ENCODE measurements at places on chromosomes 1 and 21. TPM values are rescaled to one million over a fixed set of nuclear protein-coding genes. Genes with fewer than 3 reads are reported as not detected.

DNA sequence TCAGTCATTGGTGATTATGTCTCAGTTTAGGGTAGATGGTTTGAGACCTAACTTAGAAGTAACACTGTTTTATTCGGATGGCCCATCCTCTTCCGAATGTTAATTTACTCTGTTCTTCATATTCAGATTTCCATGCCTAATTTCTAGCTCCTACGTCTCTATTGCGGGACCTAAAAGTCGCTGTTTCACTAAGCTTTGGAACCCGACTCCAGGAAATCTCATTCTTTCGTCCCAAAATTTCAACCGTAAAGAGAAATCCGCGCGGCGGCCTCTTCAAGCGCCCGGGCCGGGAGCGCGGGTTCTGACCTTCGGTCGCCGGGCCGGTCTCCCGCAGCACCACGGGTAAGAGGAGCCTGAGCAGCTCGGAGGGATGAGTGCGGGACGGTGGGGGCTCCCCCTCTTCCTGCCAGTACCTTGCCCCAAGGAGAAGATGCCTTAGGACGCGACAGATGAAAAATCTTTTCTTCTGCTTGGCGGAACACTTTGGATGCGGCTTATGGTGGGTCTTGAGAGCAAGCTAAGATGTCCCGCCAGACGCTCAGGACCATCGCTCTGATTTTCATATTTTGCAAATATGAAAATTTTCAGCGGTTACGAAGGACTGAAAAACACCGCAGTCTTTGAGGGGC is 128.7 kb downstream of the PPIAL4G start:
- no peak overlapping the region for H3K27ac ChIP-seq
- no peaks in the 10 kb centered on the region for H3K36me3 ChIP-seq
- no peaks in the 10 kb centered on the region for H3K4me1 ChIP-seq
- no peak overlapping the region for H3K4me3 ChIP-seq

- DNase-seq = no peak
- no peaks in the 10 kb centered on the region for H3K4me1 ChIP-seq
- H3K27ac ChIP-seq = no peak overlapping the region
- no peak overlapping the region for H3K4me3 ChIP-seq
Measured at GRCh38 chr1:15295696-15296095, 48.7 kb downstream of the FHAD1 start.

GRCh38 chr1:22816803-22817202 is 106.2 kb downstream of the EPHB2 start:
- H3K36me3 ChIP-seq = no peaks in the 10 kb centered on the region
- no peak for DNase-seq
- no peaks in the 10 kb centered on the region for H3K27me3 ChIP-seq
- no peak overlapping the region for H3K27ac ChIP-seq

DNA sequence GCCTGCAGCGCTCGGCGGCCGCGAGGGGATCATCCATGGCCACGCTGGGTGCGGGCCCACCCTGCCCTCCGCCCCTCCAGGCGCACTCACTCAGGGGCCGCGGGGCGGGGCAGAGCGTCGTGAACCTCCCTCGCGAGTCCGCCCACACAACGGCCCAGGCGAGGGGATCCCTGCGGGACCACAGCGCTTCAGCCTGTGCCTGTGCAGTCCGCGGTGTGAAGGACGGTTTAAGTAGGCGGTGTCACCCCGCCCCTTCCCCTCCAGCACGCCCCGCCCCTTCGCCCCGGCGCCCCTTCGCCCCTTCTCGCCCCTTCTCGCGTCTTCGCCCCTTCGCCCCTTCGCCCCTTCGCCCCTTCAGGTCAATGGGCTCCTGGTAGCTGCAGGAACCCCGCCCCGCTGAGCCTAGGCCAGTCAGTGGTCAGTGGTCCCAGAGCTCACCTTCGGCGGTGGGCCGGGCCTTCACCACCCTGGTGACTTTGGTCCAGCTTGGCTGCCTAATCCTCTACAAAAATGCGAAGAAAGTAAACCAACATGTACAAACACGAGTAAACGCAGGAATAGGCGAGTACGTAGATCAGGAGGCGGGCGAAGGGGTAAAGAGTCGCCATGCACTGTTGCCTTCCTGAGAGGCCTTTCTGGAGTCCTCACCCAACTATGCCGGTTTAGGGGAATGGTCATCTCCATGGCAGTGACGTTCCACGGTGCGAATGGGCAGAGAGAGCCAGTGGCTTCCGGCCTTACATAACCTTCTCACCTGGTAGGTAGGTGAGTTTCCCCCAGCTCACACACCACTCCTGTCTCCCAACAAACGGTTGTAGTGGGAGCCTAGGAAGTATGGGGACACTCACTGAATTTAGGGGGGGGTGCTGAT is 19.6 kb upstream of the DMRTB1 start:
- no peaks in the 10 kb centered on the region for H3K27me3 ChIP-seq
- no peak overlapping the region for H3K27ac ChIP-seq
- H3K4me1 ChIP-seq = no peaks in the 10 kb centered on the region
- H3K36me3 ChIP-seq = no peaks in the 10 kb centered on the region

DNA sequence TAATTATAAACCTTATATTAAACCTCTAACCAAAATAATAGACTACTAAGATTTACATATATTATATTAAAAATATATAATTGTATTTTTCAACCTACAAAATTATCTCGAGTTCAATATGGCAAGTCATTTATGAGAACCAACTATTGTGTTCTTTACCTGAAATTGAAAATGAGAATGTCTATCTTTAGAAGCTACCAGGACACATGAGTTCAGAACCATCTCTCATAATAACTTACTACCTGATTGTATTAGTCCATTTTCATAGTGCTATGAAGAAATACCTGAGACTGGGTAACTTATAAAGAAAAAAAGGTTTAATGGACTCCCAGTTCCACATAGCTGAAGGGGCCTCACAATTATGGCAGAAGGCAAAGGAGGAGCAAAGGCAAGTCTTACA is 6.8 kb downstream of the HAO2 start:
- no peak for DNase-seq
- H3K4me3 ChIP-seq = no peak overlapping the region
- H3K27ac ChIP-seq = no peak overlapping the region
- H3K4me1 ChIP-seq = no peaks in the 10 kb centered on the region
- no peaks in the 10 kb centered on the region for H3K27me3 ChIP-seq
- no peaks in the 10 kb centered on the region for H3K36me3 ChIP-seq

The FAM78B gene
- total RNA-seq = 3.3 TPM

- no peak overlapping the region for H3K27ac ChIP-seq
- H3K27me3 ChIP-seq = no peaks in the 10 kb centered on the region
- DNase-seq = no peak
Measured at GRCh38 chr1:62964141-62964540, 180.2 kb downstream of the ATG4C start.

DNA sequence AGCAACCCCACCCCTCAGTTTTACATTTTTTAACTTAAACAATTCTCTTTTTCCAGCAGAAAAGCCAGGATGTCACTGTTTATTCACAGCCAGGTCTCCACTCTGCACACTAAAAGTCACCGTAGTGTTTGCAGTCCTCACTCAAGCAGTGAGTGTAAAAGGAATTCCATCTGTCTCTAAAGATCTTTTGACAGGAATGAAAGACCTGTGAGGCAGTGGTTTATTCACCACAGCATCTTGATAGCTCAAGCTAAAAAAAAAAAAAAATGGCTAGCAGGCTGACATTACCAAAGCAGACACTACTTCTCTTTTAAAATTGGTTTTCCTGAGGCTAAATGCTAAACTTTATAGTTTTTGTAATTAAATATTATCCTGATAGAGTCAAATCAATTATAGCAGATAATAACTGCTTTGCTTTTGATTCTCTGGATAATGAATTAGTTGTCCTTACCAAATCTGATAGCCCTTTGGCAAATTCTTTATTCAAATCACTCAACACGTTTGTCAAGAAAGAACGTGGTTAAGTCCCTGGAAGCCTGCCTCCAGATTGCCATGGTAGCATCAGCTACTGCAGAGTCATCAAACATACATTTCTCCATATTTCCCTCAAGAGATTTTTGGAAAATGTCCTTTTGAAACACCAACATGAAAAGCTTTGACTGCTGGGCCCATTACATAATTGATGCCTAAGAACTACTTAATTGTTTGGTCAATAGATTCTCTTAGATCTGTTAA is 22.2 kb upstream of the SLC5A9 start:
- no peak overlapping the region for H3K4me3 ChIP-seq
- no peaks in the 10 kb centered on the region for H3K4me1 ChIP-seq

GRCh38 chr1:199291022-199291740 is 652.3 kb downstream of the PTPRC start:
- H3K4me3 ChIP-seq = no peak overlapping the region
- no peak overlapping the region for H3K27ac ChIP-seq
- H3K4me1 ChIP-seq = no peaks in the 10 kb centered on the region
- H3K27me3 ChIP-seq = no peaks in the 10 kb centered on the region
- DNase-seq = no peak

DNA sequence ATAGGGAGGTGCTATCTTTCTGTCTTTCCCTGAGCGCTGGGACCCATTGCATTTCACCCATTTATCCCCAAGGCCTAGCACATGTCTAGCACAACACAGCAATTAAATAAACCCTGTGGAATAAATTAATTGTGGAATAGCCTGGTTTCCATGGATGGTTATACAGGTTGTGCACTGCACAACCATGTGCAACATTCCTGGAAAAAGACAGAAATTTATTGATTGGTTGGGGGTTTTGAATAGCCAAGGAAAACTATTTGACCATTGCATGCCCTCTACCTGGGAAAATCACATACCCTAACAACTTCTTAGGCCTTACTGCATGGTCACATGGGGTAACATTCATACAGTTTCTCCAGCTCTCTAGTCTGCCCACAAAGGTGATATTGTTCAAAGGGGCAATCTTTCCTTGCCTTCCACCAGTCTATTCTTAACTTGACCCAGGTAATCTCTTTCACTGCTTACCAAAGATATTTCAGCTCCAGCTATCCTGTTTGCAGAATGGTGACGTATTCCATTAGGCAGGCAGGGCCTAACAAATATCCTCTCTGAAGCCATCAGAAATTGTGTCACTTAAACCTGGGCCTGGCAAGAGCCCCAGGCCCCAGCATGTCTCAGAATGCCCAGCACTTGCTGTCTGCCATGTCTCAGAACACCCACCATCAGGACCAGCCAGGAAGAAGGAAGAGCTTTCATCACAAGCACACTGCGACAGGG is 157.9 kb upstream of the RAB4A start:
- no peak overlapping the region for H3K4me3 ChIP-seq
- DNase-seq = no peak
- H3K27ac ChIP-seq = no peak overlapping the region
- H3K27me3 ChIP-seq = no peaks in the 10 kb centered on the region
- H3K36me3 ChIP-seq = no peaks in the 10 kb centered on the region

DNA sequence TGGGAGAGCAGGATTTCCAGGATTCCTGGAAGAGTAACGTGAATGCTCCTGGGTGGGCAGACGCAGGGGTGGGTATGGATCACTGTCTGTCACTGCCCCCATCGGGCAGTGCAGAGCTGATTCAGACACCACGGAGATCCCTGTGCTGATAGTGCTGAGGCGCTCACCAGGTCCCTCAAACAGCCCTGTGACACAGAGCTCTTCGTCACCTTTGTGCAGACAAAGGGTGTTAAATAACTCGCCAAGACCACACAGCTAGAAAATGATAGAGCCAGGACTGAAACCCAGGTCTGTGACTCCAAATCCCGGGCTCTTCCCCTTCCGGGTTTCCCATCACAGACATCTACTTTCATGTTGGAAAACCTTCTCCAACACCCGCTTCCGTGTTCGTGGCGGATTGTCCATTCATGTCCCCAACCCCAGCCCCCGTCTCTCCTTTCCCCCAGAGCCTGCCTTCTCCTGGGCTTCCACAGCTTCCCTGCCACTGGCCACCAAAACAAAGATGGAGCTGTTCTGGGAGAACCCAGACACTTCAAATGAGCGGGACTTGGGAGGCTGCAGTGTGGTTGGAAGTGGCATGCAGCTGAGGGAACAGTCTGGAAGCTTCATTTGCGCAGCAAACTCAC is 2.6 kb downstream of the EFHD2 start:
- no peak overlapping the region for H3K27ac ChIP-seq
- no peaks in the 10 kb centered on the region for H3K4me1 ChIP-seq
- no peak overlapping the region for H3K4me3 ChIP-seq
- no peaks in the 10 kb centered on the region for H3K27me3 ChIP-seq
- H3K36me3 ChIP-seq = no peaks in the 10 kb centered on the region

GRCh38 chr1:231629132-231629531 is 2.5 kb downstream of the DISC1 start:
- H3K36me3 ChIP-seq = no peaks in the 10 kb centered on the region
- DNase-seq = no peak
- H3K4me1 ChIP-seq = peaks cover 9% of the 10 kb centered on the region
- H3K27ac ChIP-seq = peak overlapping the region; percentile 87
- H3K27me3 ChIP-seq = no peaks in the 10 kb centered on the region

DNA sequence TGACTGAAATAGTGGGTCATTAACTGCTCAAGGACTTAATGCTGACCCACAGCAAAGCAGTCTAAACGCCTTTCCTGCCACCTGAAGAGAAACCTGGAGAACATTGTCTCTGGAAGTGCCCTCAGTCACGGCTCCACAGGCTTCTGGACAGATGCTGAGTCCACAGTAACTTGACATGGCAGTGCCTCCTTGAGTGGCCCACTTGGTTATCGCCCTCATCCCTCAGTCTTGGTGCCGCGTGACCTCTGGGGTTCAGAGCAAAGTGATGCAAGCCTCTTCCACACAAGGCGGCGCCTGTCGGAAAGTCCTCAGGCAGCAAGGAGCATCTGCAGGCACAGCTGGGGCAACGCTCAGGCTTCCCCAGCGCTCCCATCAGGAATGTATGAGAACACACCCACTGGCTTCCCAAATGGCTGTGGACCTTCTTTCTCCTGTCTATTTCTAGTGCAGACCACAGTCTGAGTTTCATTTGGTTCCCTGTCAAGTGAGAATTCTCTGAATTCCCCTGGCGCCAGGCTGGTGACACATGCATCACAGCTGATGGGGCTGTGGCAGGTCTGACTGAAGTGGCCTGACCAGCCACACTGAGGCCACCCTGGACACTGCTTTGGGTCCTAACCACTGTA is 13.0 kb upstream of the ANGPTL7 start:
- H3K4me3 ChIP-seq = no peak overlapping the region
- H3K4me1 ChIP-seq = peaks cover 6% of the 10 kb centered on the region
- DNase-seq = no peak
- H3K27me3 ChIP-seq = no peaks in the 10 kb centered on the region
- H3K27ac ChIP-seq = no peak overlapping the region

The PGLYRP3 gene
- not detected for total RNA-seq

DNA sequence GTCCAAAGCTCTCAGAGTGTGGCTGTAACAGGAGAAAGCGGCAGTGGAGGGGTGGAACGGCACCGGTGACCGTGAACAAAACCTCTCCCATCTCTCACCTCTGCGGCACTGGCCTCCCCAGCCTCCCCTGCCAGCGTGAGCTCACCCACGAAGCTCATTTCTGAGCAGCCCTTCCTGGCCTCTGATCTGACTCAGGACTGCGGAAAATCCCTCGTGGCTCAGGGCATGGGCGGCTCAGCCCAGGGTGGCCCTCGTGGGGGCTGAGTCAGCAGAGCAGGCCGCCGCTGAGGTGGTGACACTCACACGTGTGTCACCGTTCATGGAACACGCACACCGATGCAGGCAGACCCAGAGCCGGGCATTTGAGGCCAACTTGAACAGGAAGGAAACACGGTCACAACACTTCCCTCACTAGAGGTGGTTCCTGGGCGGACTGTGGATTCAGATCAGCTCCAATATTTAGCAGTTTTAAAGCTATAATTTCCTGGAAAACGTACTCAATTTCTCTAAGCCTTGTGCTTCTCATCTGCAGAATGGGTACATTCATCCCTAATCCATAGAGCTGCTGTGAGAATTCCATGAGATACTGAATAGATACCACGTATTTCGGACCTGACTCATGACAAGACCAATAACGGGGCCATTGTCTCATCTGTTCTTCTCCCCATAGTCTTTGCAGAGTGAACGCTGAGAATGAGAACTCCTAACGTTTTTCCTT is 115.0 kb upstream of the TMPRSS2 start:
- DNase-seq = no peak
- no peaks in the 10 kb centered on the region for H3K27me3 ChIP-seq
- no peaks in the 10 kb centered on the region for H3K36me3 ChIP-seq
- no peak overlapping the region for H3K4me3 ChIP-seq
- no peaks in the 10 kb centered on the region for H3K4me1 ChIP-seq

Data from uterus (tissue), 4 donors.